ENCODE measurements at places on chromosomes 2 and 18.

- no peak for DNase-seq
These were observed 144.2 kb upstream of the PARD3B start for GRCh38 chr2:204401114-204401513.

DNA sequence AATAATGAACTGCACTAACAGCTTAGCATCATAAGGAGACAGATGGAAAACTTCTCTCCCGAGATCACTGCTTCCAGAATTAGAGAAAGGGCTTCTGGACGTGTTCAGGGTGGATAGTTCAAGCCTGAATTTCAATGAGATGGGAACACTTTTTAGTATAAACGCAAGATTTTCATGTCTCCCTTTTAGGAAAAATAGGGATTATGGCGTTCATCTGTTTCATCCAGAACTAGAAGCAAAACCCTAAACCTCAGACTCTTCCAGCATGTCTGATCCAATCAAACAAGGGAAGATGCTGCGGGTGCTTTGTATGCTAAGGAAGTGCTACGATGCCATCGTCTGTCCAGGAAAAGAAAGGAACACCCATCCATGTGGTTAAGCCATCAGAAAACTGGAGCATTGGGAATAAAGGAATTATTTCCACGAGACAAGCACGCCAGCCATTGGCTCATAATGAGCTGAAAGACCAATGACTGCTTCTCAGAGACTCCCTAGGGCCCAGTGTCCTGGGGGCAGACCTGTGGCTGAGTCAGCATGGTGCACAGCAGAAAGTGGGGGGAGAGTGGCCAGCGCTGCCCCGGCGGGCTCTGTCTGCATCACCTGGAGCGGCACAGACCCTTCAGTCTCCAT lies 65.9 kb upstream of the AFF3 start:
- no peak for DNase-seq

GRCh38 chr2:126744640-126745039 lies 88.7 kb downstream of the GYPC start:
- DNase-seq, result no peak

GRCh38 chr2:96546797-96547196 lies 10.2 kb downstream of the ARID5A start:
- DNase-seq, result no peak

DNA sequence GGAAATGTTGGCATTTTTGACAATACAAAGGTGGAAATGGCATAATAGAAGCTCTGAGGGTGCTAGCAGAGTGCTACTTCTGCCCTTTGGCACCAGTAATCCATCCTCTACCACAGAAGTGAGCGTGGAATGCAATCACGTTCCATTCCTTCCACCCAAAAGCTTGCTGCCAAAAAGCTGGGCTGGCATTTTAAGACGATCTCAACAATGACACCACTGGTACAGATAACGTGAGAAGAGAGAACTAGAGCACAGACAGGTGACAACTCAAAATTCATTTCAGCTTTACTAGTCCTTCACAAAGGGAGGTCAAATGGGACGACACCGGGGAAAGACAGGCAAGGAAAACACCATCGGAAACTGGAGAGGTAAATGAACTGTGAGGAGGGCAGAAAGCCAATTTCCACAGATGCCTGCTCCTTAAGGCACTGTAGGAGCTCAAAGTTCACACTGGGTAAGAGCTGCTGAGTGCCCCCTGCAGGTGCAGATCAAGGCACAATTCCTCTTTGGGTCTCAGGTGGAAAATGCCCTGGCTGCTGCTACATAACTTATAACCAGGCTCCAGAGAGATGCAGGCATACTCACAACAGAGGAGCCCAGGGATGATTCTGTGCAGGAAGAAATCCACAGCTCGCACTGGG lies 50.7 kb upstream of the RNU4ATAC start:
- DNase-seq, result no peak

DNA sequence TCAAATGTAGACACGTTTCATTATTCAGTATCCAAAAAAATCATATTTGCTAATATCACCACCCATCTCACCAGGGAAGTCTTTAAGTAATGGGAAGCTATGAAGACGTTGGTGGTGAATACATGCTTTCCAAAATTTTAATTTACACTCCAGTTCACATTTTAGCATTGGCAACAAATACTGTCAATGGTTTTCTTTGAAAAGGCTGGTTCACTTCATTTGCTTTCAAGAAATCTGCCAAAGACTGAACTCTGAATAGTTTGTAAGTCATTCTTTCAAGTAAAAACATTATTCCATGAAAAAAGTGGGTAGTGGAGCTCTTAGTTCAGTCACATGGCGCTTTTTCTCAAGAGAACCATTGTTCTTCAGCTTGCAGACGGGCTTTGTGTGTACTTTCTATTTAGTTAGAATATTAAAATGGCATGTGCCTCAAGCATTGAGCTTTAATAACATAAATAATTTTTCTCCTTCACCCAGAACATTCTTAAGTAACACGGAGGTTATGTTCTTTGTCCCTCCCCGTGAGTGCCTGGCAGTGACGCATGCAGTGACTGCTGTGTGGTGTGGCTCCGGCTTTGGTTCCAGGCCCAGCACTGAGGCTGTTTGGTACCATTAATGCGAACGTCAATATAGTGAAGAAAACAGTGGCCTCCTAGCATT lies 300.0 kb upstream of the HDAC4 start:
- no peak for DNase-seq

DNA sequence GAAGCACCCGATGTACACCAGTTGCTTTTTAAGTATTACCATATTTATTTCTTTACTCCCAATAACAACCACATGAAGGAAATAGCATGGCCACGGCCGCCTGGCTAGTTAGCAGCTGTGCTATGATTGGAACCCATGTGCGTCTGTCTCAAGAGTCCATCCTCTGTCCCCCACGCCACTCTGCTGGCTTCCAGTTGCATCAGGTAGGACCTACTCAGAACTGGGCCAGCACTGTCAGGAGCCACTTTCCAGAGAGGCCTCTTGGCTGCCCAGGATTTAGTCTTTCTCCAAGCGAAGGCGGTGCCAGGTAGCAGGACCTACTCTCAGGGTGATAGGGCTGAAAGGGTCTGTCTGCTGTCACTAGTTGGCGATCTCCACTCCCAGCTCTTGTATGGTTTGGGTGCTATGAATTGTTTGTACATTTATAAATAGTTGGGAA lies 22.1 kb downstream of the ASB18 start:
- peak; percentile 32 for DNase-seq

DNA sequence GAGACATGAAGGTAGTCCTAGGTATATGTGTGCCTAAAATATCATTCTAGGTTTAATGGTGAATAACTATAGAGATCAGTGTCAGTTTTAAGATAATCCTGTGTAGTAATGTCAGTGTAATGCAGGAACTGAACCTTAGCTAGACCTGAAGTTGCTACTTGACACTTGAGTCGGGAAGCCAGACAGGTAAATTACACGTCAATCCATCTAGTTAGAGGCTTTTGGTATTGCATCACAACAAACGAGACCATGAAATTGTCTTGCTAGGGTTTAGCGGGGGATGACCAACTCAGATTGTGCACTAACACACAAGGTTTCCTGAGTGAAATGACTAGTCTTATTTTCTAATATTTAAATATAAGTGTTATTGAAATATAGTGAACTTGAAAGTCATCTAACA lies 2.0 kb downstream of the YPEL5 start:
- DNase-seq, result no peak

DNA sequence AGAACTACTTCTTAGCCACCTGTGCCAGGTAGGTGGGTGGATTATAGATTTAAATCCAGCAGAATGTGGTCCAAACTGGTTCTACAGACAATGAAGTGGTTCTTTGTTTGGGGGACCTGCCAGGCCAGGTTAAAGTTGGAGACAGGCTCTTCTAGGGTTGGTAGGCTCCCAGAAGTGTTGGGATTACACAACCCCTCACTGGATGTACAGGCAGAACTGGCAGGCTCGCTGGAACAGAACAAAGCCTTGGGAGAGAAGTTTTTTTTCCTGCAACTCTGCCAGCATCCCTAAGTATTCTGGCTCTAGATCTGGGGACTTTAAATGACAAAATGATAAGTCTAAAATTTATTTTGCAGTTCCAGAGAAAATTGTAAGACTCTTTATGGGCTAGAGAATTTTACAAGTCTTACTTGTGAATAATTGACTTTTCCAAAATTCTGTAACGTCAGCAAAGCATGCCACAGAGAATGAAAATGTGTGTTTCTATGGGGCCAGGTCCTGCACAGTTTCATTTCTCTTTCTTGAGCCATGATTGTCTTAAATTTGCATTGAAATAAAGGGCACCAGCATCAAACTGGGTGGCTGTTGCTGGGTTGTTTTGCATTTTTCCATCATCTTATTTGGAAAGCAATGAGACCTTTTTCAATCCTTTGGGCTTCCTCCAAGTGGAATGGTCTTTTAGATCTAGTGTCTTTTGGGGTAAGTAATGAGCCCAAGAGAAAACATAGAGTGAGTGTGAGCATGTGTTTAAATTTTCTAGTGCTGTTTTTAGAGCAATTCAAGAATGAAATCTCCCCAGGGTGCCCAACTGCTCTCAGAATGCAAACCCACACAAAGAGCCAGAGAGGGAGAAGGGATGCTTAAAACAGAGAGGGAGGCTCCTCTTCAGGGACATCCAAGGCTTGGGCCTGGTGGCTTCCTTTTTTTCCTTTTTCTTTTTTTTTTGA lies 32.4 kb upstream of the ATL2 start:
- DNase-seq, result no peak

DNA sequence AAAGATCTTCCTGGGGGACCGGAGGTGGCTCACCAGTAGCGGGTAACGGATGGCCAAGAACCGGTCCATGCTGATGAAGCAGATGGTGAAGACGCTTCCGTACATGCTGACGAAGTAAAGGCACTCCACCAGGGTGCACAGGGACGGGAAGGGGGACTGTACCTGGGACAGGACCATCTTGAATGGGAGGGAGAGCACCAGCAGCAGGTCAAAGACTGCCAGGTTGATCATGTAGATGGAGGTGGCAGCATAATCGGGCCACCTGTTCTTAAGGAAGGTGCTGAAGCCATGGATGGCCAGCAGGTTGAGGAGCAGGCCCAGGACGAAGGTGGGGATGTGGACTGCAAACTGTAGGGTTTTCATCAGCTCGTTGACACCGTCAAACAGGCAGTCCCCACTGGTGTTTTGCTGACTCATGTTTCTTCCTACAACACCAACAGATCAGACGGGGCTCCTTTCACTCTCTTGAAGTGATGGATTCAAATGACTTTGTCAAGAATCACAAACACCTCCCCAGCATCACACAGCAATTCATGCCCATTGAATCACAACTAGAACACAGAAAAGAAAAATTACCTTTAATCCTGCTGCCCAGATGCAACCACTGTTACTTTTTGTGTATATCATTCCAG lies 14.4 kb downstream of the GPR55 start:
- peak; percentile 12 for DNase-seq

DNA sequence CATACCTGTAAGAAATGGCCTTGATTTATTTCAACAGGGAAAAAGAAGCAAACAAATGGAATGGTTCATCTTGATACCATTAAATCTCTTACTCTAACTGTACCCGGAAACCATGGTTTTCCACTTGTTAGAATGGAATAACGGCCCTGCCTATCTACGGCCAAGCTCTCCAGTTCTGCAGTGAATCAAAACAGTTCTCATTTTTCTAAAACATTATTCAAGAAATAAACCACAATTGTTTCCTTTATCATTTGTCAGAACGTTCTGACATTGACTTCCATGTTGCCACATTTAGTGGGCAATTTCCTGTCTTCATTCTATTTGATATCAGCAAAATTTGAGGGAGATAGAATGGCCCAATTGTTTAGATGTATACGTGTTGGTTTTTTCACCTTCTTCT lies 118.8 kb upstream of the CDH19 start:
- DNase-seq, result no peak

GRCh38 chr18:36015629-36016028 lies 43.1 kb downstream of the RMP24 start:
- no peak for DNase-seq

GRCh38 chr2:38704664-38705063 lies 38.8 kb downstream of the GALM start:
- no peak for DNase-seq

- DNase-seq, result no peak
These were observed 70.7 kb downstream of the ATF2 start for GRCh38 chr2:175097297-175097696.

- no peak for DNase-seq
These were observed 291.0 kb downstream of the CALCRL start for GRCh38 chr2:187157046-187157445.

DNA sequence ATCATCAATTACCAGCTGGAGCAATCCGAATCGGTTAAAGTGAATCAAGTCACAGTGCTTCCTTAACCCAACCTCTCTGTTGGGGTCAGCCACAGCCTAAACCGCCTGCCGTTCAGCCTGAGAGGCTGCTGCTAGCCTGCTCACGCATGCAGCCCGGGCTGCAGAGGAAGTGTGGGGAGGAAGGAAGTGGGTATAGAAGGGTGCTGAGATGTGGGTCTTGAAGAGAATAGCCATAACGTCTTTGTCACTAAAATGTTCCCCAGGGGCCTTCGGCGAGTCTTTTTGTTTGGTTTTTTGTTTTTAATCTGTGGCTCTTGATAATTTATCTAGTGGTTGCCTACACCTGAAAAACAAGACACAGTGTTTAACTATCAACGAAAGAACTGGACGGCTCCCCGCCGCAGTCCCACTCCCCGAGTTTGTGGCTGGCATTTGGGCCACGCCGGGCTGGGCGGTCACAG lies 496 bp upstream of the ITGA4 start:
- peak; percentile 30 for DNase-seq

DNA sequence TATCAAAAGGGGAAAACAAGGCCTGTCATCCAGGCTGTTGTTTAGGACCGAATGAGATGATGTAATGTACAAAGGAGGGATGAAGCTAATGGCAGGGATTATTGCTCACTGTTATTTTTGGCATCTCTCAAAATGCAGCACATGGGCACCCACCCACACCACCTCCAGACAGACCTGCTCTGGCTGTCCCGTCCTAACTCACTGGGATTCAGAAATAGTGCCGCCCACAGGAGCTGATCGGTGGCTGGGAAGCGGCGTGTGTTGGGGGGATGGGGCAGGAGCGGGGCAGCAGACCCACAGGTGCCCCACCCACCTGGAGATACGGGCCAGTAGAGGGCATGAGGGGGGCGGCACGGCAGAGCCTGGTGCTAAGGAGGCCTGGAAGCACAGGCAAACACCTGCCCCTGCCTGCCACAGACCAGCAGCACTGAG lies 52.2 kb downstream of the CRACDL start:
- DNase-seq, result no peak

GRCh38 chr2:108579623-108580022 lies 45.4 kb downstream of the LIMS1 start:
- peak; percentile 38 for DNase-seq

GRCh38 chr18:3757361-3757760 lies 307.4 kb downstream of the TGIF1 start:
- DNase-seq, result no peak

Data from tibial artery (tissue), 4 donors.